ENCODE measurements at places on chromosomes 2 and 18. TPM values are rescaled to one million over a fixed set of nuclear protein-coding genes. Genes with fewer than 3 reads are reported as not detected.

The DSEL gene
- 3.3 TPM for polyA plus RNA-seq

DNA sequence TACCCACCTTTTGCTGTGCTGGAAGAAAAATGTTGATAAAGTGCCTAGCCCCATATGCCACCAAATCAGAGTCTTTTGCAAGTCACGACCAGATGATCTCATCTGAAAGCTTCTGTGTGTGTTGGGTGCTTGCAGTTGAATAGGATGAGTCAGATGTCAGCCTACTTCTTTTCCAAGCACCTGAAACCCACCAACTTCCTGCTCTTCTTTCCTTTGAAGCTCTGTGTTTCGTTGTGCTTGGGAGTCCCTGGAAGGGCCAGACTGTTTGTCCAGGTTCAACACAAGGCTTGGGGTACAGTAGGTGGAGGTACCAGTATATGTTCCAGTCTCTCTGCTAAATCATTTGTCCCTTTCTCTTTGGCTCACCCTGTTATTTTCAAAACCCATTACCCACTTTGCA is 36.8 kb upstream of the LCLAT1 start:
- DNase-seq = no peak

DNA sequence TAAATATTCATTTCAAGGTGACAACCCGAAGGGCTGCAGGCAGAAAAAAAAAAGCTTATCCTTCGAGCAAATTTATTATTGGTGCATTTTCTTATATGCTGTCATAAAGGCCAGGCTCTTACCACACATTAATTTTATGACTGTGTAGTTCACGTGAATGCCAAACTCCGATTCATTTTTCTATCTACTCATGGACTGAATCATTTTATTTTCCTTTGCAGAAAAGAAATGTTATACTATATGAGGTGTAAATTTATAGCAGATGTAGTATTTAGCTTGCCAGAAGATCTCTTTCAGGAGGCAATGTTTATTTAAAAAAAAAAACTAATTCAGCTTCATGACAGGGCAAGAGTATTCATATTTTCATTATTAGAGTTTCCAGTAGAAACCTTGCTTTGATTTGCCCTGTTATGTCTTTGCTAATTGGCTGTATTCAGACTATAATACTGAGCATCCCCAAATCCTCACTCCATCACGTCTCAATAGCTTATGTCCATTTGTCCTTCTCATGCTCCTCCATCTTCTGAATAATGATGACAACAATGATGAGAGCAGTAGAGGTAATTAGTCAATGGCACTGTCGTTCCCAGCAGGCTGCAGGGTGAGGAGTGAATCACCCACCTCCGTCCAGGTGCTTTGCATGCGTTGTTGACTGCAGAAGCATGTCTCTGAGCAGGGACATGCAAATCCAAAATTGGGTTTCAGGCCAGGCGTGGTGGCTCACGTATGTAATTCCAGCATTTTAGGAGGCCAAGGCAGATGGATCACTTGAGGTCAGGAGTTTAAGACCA is 101.1 kb upstream of the RAB12 start:
- DNase-seq = no peak

The COL4A4 gene
- polyA plus RNA-seq = 2.3 TPM

The CDH20 gene
- 1.1 TPM for polyA plus RNA-seq

- DNase-seq = no peak
Measured at GRCh38 chr2:121536347-121536746, 5.7 kb downstream of the RNU4ATAC start.

DNA sequence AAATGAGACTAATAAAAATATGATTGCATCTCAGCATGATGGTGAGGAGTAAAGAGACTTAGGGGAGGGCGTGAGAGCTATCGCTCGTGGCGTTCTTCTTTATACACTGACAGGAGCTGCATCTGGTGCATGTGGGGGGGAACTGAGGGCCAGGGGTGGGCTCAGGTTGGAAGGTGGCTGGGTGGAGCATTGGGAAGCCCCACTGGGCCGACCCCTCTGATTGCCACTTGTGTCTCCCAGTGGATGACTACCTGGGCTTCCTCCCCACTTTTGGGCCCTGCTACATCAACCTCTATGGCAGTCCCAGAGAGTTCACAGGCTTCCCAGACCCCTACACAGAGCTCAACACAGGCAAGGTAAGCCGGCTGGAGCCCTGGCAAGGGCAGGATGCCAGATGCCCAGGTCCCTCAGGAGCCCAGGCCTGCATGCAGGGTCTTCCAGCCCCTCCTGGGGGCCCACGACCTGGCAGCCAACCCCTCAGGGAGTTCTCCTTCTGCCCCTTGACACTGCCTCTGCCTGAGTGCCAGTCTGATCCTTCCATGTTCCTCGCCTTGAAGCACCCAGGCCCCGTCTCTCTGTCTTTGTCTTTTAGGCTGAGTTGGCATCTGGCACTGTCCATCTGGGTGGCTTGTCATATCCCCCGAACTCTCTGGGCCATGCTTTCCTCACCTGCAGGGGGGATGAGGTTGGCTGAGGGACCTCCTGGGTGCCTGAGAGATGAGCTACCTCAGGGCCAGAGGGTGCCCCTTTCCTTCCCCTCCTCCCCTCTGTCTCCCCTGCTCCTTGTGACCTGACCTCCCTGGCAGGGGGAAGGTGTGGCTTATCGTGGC is 97.7 kb downstream of the DYSF start:
- no peak for DNase-seq

- DNase-seq = no peak
Measured at GRCh38 chr2:68152681-68153347, 4.9 kb upstream of the PNO1 start.

GRCh38 chr2:232336241-232336736 is 42.3 kb upstream of the ALPP start:
- no peak for DNase-seq

The KLHL30 gene
- polyA plus RNA-seq = 0.95 TPM

DNA sequence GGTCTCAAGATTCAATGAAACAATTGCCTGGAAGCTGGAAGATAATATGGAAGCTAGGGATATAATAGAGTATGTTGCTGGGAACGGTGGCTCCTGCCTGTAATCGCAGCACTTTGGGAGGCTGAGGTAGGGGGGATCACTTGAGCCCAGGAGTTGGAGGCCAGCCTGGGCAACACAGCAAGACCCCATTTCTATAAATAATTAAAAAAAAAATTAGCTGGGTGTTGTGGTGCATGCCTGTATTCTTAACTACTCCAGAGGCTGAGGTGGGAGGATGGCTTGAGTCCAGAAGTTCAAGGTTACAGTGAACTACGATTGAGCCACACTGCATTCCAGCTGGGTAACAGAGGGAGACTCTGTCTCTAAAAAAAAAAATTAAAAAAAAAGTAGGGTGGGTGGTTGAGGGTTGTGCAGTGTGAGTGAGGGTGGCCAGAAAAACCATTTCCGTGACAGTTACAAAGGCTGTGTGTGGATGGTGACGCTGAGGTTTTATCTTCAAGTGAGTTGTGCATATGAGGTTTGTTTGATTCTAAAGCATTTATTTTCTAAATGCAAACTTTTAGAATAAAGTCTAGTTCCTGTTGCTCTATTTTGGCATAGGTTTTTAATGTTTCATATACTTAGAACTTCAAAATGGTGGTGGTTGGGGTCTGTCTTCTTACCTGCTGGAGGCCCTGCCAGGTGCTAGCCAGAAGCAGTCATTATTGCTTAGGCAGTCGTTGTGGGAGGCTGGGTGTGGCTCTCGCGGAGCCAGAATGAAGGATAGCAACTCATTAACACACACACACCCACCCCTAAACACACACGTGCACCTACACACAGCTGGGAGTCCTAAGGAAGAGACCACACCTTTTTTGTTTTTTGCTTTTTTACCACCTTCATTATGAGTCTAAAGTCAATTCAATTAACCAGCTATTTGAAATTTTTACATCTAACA is 4.7 kb upstream of the IL1R2 start:
- no peak for DNase-seq
